Activated effector memory CD4-positive, alpha-beta T cell treated with anti-CD3 and anti-CD28 coated beads, Interleukin-2, amount 50 U/mL, for 16 hours (primary cell): ENCODE measurements at places on chromosomes 4 and X.

- no peak for DNase-seq
Measured at GRCh38 chrX:35351795-35352483, 409.3 kb downstream of the FAM47B start.

DNA sequence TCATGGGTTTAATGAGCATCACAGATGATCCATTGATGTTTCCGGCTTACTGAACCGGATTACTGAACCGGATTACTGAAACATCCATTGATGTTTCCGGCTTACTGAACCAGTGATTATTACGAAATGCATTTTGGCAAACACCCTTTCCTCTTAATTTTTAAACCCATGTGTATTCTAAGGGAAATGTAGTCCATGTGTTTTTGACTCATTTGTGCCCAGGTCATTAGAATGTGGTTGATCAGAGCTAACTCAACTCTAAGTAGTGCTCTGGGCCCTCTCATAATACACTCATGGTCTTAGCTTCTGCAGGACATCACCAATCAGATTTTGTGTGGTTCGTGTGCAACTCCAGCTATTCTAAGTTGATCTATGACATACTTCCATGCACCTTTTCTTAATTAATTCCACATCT, 141.6 kb downstream of the SPATA18 start:
- no peak for DNase-seq

- DNase-seq = no peak
Measured at GRCh38 chrX:105191878-105192277, 28.6 kb downstream of the TEX13A start.

- DNase-seq = no peak
Measured at GRCh38 chr4:112897543-112897942, 151.9 kb upstream of the ANK2 start.

- no peak for DNase-seq
Measured at GRCh38 chr4:153245775-153246174, 41.5 kb downstream of the TRIM2 start.
